NCI-H1092 treated with DMSO at 0.1 percent for 48 hours (cell line): ENCODE measurements at places on chromosomes 5 and 9.

GRCh38 chr9:19895006-19895405 is 106.2 kb upstream of the SLC24A2 start:
- DNase-seq = no peak

DNA sequence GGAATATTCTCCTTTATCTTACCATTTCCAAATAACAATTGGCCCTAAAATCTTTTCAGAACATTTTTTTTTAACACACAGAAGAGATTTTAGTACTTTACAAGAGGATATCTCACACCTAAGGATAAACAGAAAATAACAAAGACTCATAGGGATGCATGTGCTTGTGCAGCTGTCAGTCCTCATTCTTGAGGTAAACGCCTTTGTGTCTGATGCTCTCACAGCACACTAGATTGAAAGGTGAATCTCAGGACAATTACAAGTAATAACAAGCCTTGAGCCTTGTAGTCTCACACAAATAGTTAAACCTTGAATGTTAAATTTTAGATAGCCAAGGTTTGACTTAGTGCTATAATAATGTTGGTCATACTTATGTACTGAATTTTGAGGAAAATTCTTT is 439.2 kb downstream of the PTPRD start:
- DNase-seq = peak; percentile 65

DNA sequence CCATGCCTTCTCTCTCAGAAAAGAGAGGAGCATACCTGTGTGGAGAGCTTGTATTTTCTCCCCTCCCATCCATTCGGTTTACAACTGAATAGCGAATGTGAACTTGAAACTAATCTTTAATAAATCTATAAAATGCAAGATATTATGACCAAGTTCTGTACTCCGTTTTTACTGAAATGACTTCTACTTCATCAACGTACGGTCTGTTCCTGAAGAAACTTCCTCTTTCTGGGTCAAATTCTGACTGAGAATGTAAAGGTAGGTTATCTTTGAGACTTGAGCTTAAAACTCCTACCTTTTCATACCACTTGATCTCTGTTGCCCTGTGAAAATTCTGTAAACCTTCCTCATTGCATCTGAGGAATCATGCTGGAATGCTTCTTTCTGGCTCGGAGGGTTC is 4.2 kb upstream of the CTNNAL1 start:
- no peak for DNase-seq

DNA sequence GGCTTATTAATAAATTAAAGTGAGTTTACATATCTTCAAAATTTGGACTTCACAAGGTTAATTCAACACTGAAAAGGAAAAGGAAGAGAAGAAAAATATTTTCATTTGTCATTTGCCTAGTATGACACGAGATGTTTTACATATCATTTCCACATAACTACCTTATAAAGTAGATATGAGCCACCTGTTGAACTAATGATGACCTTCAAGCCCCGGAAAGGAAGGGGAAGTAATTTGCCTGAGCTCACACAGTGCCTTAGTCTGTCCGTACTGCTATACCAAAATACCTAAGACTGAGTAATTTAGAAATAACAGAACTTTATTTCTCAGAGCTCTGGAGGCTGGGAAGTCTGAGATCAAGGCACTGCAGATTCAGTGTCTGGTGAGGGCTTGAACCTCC is 17.9 kb downstream of the CMYA5 start:
- DNase-seq = no peak

DNA sequence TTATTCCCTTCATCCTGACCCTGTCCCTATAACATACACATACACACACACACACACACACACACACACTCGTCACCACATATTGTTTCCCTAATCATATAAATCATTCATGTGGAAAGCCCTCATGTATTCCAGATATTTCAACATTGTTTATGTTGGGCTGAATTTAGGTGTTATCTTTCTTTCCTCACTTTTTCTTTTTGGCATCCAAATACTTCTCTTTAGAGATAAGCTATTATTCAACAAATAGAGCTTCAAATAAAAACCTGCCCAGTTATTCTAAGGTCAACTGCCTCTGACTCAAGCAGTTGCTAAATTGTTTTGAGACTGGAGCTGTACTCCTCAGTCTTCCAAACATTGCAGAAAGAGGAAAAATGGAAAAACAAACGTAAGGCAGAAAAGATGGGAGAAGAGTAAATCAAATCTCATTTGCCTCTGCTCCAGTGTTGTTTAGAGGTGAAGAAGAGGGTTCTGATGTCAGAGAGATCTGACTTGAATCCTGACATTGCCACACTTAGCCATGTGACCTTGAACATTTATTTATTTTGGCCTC is 215.7 kb downstream of the GAS1 start:
- no peak for DNase-seq

GRCh38 chr5:160467555-160468362 is 46.1 kb downstream of the PTTG1 start:
- no peak for DNase-seq

DNA sequence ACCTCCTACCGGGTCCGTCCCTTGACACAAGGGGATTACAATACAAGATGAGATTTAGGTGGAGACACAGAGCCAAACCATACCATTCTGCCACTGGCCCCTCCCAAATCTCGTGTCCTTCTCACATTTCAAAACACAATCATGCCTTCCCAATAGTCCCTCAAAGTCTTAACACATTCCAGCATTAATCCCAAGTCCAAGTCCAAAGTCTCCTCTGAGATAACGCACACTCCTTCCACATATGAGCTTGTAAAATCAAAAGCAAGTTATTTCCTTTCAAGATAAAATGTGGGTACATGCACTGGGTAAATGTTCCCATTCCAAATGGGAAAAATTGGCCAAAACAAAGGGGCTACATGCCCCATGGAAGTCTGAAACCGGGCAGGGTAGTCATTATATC is 463.9 kb upstream of the CDH9 start:
- DNase-seq = no peak

GRCh38 chr9:94672811-94673487 is 33.6 kb upstream of the FBP1 start:
- DNase-seq = no peak

DNA sequence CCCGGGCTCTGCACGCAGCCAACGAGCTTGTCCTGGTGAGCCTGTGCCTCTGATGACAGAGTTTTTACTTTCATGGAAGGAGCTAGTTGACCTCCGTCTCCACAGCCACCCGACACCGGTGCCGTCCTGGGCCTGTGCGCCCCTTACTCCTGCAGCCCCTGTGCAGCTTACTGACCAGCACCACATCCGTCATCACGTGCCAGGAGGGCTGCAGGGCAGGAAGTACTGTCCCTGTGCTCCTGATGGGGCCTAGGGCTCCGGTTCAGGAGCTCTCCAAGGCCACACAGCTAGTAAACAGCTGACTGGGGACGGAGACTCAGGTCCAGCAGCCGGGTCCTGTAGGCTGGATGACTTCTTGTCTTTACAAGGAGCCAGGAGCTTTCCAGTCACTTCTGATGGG is 10.2 kb downstream of the STKLD1 start:
- no peak for DNase-seq

GRCh38 chr5:55407984-55408383 is 100.2 kb downstream of the MTREX start:
- no peak for DNase-seq

DNA sequence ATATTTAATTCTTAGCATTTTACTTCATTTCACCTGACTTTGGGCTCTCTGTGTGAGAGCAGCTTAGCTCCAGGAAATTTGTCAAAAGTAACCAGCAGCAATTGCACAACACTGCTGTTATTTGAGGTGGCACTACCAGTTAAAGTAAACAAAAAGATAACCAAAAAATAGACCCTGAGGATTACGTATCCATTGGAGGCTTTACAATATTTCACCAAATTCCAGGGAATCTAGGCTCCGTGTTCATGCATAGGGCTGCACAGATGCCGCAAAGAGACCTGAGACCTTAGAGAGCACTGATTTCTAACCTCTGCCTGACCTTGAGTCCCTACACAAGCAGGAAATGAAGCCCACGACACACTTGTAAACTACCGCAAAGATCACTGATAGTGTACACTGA is 1392.7 kb upstream of the CDH6 start:
- no peak for DNase-seq
